T-helper 2 cell treated with Interferon-gamma antibody and Interleukin-4, amounts not matched to agents 100 ng/mL and 5 ng/mL, for 36 hours (primary cell): ENCODE measurements at places on chromosomes 16 and 17. TPM values are rescaled to one million over a fixed set of nuclear protein-coding genes. Genes with fewer than 3 reads are reported as not detected.

Gene MYL4
- not detected in 2 replicates for total RNA-seq

Gene KCNG4
- total RNA-seq, result not detected in 2 replicates

Gene CSHL1
- total RNA-seq, result not detected in 2 replicates

Gene TAT
- not detected in 2 replicates for total RNA-seq

Gene PYDC1
- not detected in 2 replicates for total RNA-seq

Gene TBC1D3H
- total RNA-seq, result not detected in 2 replicates

Gene C1QTNF8
- total RNA-seq, result not detected in 2 replicates

Gene CES1
- 0.48 TPM in 1 of 2 replicates, not detected in the other for total RNA-seq

Gene RTN4RL1
- total RNA-seq, result 0.61 and 0.64 TPM in 2 replicates

Gene SEPTIN12
- total RNA-seq, result not detected in 2 replicates

Gene KRT28
- not detected in 2 replicates for total RNA-seq

Gene CCR7
- total RNA-seq, result 111 and 113 TPM in 2 replicates

Gene TBX2
- total RNA-seq, result 0.05 TPM in 1 of 2 replicates, not detected in the other

Gene RNF157
- 58.3 and 66.0 TPM in 2 replicates for total RNA-seq

Gene NPIPA5
- 14.1 and 18.6 TPM in 2 replicates for total RNA-seq

Gene EPN3
- not detected in 2 replicates for total RNA-seq

Gene ERAL1
- 45.1 and 47.8 TPM in 2 replicates for total RNA-seq

Gene CENPT
- 54.2 and 54.4 TPM in 2 replicates for total RNA-seq

Gene TMEM92
- 0.30 and 0.59 TPM in 2 replicates for total RNA-seq

Gene NPIPA8
- total RNA-seq, result 0.48 and 1.4 TPM in 2 replicates

Gene OR1A1
- 0.07 TPM in 1 of 2 replicates, not detected in the other for total RNA-seq

Gene ZFP3
- 3.5 and 3.7 TPM in 2 replicates for total RNA-seq

Gene BAIAP3
- 0.18 and 0.66 TPM in 2 replicates for total RNA-seq

Gene TBC1D3G
- not detected in 2 replicates for total RNA-seq

Gene MAF
- total RNA-seq, result 46.2 and 47.6 TPM in 2 replicates

Gene GUCY2D
- total RNA-seq, result 0.05 TPM in 1 of 2 replicates, not detected in the other

Gene GEMIN4
- total RNA-seq, result 38.0 and 42.4 TPM in 2 replicates

Gene HOXB13
- not detected in 2 replicates for total RNA-seq

Gene TRPV3
- total RNA-seq, result 0.27 and 0.41 TPM in 2 replicates

Gene SHISA9
- 0.02 TPM in 1 of 2 replicates, not detected in the other for total RNA-seq

Gene STH
- total RNA-seq, result not detected in 2 replicates

Gene FA2H
- total RNA-seq, result 0.34 and 0.75 TPM in 2 replicates

Gene MAZ
- total RNA-seq, result 462 and 468 TPM in 2 replicates

Gene WFIKKN1
- total RNA-seq, result 0.75 and 0.77 TPM in 2 replicates

Gene GCGR
- 0.07 TPM in 1 of 2 replicates, not detected in the other for total RNA-seq

Gene SOST
- not detected in 2 replicates for total RNA-seq

Gene TM4SF5
- total RNA-seq, result not detected in 2 replicates

Gene CDRT15L2
- not detected in 2 replicates for total RNA-seq

Gene CA10
- total RNA-seq, result not detected in 2 replicates

Gene LPO
- total RNA-seq, result not detected in 2 replicates

Gene CLDN7
- 0.32 and 0.39 TPM in 2 replicates for total RNA-seq

Gene MEOX1
- total RNA-seq, result 9.0 and 9.3 TPM in 2 replicates

Gene DBNDD1
- total RNA-seq, result 0.09 and 0.14 TPM in 2 replicates

Gene LRRC36
- total RNA-seq, result not detected in 2 replicates

Gene MT4
- total RNA-seq, result not detected in 2 replicates

Gene ARHGAP23
- 0.34 and 0.75 TPM in 2 replicates for total RNA-seq

Gene MAP2K6
- 10.0 and 10.7 TPM in 2 replicates for total RNA-seq

Gene MYH13
- not detected in 2 replicates for total RNA-seq

Gene CAMKK1
- total RNA-seq, result 3.6 and 3.7 TPM in 2 replicates

Gene KRTAP4-6
- total RNA-seq, result not detected in 2 replicates

Gene ITGAX
- 41.7 and 42.7 TPM in 2 replicates for total RNA-seq

Gene CENPV
- 21.7 and 23.1 TPM in 2 replicates for total RNA-seq

Gene C17orf67
- total RNA-seq, result 3.2 TPM in 2 replicates

Gene YBX2
- 1.3 and 1.4 TPM in 2 replicates for total RNA-seq

Gene CORO6
- total RNA-seq, result 2.0 and 3.1 TPM in 2 replicates

Gene PPL
- total RNA-seq, result not detected in 2 replicates

Gene TBC1D16
- 0.52 and 0.80 TPM in 2 replicates for total RNA-seq

Gene KIFC3
- total RNA-seq, result not detected in 2 replicates

Gene MYH8
- not detected in 2 replicates for total RNA-seq

Gene NKD1
- total RNA-seq, result 0.75 and 1.1 TPM in 2 replicates
